ENCODE measurements at places on chromosomes 11 and 22.
A peak's percentile ranks its signal among the peaks of the same experiment; 100 is the strongest.

DNA sequence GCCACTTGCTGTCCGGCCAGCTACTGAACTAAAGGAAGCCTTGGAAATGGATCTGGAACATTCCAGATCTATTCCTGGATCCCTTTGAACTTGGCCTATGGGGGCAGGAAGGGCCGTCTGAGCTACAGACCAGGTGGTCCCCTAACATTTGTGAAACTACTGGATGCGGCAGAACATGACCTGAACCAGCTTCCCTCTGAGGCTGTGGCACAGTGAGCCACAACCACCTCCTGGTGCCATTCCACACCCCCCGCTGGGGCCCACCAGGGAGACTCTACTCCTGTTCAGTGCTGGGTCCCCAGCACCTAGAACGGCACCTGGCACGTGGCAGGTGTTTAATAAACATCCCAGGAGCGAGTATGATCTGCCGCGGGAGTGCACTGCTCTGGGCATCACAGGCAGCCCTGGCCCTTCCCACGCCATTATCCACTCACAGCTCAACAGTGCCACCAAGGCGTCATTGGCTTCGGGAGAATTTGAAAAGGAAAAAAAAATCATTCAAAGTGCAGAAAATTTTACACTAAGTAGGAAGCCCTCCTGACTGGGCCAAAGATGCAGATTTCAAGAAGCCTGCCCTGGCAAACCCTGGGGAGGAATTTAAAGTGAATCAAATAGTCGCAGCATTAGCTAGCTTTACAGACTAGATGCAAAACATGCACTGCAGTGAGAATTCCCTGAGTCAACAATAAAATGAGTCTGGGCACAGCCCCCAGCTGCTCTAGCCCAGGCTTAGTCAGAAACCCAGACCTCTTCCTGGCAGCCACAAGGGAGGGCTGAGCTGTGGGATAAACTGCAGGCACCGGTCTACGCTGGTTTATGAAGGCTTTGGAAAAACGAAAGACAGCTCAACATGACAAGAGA, 14.3 kb upstream of the EFCAB6 start:
- no peak for DNase-seq

- DNase-seq = no peak
These were observed 31.7 kb downstream of the PGM2L1 start for GRCh38 chr11:74366576-74366975.

GRCh38 chr11:25733777-25734176, 598.2 kb upstream of the ANO3 start:
- DNase-seq = no peak

DNA sequence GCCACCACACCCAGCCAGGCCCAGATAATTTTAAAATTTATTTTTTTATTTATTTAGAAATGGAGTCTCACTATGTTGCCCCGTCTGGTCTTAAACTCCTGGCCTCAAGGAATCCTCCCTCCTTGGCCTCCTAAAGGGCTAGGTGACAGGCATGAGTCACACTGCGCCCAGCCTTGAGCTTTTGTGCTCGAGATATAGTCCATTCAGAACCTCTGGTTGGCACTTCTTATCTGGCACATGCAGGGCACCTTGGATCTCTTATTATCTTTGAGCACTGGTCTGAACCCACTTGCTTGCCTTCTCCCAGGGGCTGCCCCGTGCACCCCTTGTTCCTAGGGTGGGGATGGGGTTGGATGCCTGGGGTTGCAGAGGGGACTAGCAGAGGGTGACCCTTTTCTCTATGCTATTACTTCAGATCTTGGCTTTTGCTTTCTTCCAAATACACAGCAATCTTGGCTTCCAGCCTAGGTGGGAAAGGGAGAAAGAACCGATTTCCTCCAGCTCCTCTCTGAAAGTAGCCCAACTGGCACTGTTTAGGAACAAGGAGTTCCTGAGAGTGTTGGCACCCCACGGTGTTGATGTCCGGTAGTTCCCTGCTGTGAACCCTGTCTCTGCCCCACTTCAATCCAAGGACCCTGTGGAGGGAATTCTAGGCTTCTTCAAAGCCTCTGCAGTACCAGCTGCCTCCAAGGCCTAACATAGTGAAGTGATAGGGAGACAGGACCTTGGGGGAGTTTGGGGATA, 1.3 kb upstream of the SLC3A2 start:
- DNase-seq = no peak

DNA sequence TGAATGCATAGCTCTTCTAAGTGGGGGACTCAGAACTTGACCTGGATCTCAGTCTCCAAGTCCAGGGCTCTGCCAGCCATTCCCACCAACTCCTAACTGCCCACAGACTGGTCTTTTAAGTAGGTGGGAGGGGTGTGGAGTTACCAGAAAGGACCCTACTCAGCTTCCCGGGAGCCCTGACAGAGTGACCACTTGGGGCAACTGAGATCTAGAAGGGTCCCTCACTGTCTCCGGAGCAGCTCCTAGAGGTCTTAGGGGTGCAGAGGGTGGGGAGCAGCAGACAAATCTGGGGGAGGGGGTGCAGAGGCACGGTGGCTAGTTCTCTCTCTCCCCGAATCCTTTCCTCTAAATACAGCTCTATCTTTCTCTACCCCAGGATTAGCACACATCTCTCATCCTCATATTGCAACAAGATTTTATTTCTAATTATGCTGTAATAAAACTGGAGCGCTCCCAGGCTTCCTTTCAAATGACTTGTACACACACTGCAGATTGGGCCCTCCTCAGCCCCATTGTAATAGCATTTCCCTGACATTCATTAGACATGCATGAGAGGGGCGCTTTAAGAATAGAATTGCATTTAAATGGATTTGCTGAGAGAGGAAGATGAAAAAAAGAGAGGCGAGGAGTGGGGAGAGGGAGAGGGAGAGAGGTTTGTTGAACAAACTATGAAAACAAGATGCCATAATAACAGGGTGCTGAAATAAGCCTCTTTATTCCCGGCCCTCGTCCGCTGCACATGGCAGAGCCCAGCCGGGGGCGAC, 219.0 kb downstream of the CEP164 start:
- DNase-seq = no peak

DNA sequence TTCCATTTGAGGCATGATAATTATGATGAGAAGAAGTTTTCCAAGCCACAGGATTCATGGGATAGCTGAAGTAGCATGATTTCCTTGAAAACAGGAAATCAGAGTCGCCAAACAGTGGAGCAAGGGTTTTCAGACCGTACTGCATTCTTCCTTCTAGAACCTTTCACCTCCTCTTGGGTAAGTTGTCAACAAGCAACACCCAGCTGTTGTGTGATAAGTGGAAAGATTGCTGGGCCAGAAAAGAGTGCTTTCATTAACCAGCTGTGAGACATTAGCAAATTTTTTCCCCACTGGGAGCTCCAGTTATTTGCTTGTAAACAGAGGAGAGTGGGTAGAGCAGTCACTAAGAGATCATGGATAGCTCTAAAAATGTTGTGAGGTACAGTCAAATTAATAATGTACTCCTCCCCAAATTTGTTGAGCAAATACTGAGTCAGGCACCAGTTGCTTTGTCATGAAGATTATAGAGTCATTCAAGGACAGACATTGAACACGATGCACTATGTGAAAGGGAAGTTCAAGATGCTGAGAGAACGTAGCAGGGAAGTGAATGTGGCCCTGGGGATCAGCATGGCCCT, 11.7 kb upstream of the MPEG1 start:
- no peak for DNase-seq

GRCh38 chr11:77253690-77254089, 47.8 kb downstream of the GDPD4 start:
- no peak for DNase-seq

DNA sequence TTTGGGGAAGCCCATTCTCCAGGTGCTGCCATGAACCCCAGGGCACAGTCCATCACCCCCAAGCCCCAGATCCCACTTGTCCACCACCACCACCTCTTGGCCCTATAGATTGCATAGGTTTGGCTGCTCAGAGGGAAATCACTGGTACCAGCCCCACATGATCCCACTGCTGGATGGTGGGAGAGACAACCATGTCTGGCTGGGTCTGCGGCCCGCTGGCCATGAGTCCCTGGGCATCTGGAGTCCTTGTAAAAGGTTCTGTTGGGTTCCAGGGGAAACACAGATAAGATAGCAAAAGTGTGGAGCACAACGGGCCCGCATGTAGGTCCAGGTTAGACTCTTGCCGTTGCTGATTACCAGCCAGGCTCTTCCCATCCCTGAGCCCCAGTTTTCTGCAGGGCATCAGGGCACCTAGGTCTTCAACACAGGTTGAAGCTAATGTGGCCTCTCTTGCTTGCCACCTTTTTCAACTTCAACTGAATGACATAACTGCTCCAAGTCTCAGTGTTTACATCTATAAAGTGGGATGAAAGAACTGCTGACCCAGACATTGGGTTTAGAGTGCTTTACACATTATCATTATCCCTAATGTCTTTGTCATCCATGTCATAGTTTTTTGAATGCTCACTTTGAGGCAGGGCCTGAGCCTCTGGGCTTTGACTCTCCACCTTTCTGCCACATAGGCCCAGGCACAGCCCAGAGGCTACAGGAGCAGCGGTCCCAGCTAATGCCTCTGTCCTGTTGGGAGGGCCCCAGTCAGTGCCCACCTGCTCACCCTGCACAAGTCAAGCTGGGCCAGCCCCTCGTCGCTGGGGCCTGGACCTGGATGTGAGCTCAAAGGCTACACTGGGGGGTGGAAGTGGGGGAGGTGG, 1.0 kb upstream of the TANGO2 start:
- DNase-seq = no peak

DNA sequence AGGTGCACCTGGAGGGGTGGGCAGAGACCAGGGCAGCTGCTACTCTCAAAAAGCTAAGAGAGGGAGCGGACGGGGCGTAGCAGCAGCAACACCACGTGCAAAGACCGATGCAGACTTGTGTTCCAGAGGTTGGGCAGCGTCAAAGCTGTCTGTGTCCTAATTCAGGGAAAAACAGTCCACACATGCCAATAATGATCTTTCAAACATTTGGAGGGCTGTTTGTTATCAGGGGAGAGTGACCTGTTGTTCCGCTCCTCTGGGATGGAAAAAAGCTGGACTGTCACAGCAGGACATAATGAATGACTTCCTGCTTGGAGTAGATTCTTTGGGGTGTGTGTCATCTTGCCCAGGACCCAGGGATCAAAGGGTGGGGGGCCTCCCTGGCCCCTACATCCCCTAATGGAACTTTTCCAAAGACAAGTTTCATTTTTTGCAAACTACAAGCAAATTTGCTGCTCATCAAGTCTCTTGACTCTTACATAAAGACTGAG, 6.2 kb upstream of the FBLN1 start:
- DNase-seq = no peak

GRCh38 chr22:29029202-29030000, 32.2 kb downstream of the C22orf31 start:
- no peak for DNase-seq

DNA sequence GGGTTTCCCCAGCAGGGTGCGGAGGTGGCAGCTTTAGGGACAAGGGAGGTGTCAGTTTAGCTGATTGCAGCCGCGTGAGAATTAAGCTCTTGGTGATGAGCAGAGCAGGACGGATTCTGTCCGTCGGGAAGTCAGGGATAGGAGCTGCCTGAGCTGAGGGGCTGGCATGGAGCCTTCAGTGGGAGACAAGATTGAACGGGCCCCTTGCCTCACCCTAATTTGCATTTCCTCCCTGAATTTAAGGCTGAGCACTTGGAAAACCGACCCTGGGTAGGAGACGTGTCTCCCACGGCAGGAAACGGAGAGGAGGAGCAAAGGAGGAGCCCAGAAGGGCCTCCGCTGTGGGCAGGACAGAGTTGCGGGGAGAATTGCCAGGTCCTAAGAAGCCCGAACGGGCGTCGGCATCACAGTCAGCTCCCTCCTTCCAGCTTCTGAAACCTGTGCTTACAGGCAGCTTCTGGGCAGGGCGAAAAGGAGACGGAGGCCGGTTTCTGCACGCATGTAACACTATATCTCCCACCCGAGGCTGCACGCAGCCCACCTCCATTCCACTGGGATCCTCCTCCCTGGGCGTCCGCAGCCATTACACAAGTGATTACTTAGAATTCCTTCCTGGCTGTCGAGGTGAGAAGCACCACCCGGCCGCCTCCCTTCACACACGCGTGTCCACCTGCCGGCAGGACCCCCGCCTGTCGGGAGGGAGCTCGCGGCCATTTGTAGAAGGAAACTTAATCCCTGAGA, 345.8 kb downstream of the BRD1 start:
- DNase-seq = no peak

- DNase-seq = no peak
These were observed 27.3 kb downstream of the SYT7 start for GRCh38 chr11:61553373-61554171.

DNA sequence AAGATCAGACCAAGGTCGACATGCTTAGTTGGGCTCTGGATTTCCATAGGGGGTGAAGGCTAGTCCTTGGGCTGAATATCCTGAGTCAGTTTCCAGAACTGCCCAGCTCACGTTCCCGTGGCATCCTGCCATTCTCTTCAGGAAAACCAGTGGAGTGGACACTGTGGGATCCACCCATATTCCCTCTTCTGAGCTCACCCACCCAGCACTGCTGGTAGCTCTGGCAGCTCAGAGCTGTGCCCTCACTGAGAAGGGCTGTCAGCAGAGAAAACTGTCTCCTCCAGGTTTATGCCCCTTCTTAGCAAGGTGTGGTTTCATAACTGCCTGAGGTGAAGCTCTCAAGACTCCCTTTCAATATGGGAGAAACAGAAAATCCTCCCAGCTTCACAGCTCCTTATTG, 111.7 kb downstream of the GGTLC2 start:
- no peak for DNase-seq

GRCh38 chr11:1117992-1118391, 39.8 kb upstream of the MUC5AC start:
- DNase-seq = no peak

- no peak for DNase-seq
These were observed 11.8 kb downstream of the SCYL1 start for GRCh38 chr11:65536412-65537295.

- DNase-seq = peak; percentile 59
These were observed 69.1 kb downstream of the CTTN start for GRCh38 chr11:70467201-70468085.

Data from stimulated activated CD4-positive, alpha-beta T cell treated with anti-CD3 and anti-CD28 coated beads, Interleukin-12 subunit alpha, Interleukin-12 subunit beta, amount 100 ng/mL, for 24 hours (primary cell).